Muscle of arm (tissue), 14 donors: ENCODE measurements at places on chromosomes 2 and 18. TPM values are rescaled to one million over a fixed set of nuclear protein-coding genes. Genes with fewer than 3 reads are reported as not detected.

- no peak for DNase-seq
Measured at GRCh38 chr18:24754583-24755253, 294.3 kb downstream of the HRH4 start.

GRCh38 chr2:127100251-127101047 is 6.5 kb downstream of the BIN1 start:
- no peak for DNase-seq

DNA sequence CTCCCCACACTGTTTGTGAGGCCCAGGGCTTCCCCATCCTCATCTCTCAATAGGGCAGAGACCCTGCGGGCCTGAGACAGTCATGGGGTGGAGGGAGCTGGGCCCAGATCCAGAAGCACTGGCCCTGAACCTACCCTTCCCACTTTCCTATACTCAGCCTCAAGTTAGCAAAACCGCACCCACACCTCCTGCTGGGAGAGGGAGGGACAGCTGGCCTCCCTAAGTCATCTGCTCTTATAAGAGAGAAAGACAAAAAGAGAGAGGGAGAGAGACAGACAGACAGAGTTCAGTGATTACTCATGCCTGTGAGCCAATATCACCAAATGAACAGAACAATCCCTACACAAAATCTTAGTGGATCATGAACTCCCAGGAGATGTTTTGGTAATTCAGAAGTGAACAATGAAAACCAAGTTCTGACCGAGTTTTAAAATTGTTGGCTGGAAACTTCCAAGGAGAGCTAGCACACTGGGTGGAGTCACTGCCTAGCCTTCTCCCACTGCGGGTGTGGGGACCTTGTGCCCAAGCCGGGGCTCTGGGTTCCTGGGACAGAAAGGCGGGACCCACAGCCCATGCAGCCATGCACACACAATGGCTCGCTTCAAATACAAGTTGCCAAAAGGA is 130.5 kb downstream of the PXDN start:
- no peak for DNase-seq

The LRP1B gene
- 2.1 TPM for polyA plus RNA-seq

DNA sequence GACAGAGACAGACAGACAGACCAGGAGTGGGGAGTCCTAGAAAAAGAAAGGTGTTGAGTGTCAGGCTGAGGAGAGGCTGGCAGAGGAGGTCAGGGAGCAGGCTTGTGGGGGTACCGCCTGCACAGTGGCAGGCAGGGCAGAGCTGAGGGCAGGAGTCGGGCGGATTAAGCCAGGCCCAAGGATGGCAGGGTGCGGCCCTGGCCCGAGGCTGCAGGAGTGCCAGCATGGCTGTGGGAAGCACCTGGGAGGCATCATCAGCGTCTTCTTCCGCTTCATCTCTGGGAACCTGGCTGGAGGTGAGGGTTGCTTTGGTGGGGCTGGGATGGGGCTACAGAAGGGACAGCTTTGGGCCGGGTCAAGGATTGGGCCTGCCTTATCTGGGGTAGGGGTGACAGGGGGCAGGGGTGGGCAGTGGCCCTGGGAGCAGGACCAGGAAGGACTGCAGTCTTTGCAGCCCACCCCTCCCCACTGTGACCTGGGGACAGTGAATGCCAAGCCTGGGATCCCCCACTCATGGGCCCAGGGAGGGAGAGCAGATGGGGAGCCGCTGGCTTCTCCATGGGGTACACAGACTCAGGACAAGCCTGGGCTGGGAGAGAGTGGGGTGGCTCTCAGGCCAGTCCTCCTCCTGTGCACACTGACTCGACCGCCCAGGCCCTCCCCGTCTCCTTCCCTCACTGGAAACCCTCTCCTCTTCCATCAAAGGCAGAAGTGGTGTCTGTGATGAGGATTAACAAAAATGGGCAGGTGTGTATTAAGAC is 20.7 kb downstream of the KCNIP3 start:
- DNase-seq, result no peak

DNA sequence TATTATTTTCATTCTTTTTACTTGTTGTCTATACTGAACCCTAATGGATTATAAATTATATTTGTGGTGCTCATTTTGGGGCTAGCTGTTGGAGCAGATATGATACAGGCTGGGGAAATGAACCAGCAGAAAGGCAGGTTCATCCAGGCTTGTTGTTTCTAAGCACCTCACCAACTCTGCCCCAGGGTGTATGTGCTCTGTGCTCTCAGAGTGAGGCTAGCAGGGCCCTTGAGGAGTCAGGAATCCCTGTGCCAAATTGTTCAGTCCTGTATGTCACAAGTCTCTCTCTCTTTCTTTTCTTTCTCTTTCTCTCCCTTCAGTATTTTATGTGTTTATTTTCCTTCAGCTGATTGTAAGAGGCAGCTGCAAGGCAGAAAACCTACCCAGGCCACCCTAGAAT is 181.1 kb upstream of the DPP10 start:
- DNase-seq, result no peak

The SLC4A3 gene
- 12.3 TPM for polyA plus RNA-seq

The DCDC2C gene
- polyA plus RNA-seq, result not detected

GRCh38 chr2:205461678-205462665 is 220.3 kb upstream of the NRP2 start:
- DNase-seq, result no peak

- no peak for DNase-seq
Measured at GRCh38 chr18:12860530-12860929, 23.5 kb downstream of the PTPN2 start.

DNA sequence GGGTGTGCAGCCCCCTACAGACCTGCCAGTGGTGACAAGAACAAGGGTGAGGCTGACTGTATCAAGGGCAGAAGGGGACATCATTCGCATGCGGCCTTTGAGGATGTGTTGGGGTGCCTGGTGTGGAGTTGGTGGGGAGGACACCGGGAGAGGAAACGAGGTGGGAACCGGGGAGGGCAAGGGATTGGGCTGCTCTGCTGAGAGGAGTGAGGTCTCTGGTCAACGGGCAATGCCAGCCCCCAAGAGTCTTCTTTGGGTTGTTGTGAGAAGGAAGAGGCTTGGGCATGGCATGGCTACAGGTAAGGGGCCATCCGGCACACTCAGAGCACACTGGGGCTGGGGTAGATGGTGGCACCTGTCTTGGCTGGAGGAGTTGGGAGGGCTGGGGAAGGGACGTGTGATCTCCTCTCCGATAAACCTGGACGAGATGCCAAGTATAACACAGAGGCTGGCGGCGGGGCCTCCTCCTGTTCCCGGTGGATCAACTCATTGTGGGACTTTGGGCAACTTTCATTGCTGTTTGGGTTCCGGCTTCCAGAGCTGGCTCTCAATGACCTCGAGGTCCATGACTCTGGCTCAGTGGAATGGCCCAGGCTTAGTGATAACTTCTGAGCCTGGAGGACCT is 37.0 kb downstream of the KCNF1 start:
- DNase-seq, result no peak

The GNAL gene
- polyA plus RNA-seq, result 1.4 TPM

GRCh38 chr2:212448698-212449097 is 89.9 kb downstream of the ERBB4 start:
- no peak for DNase-seq

- DNase-seq, result no peak
Measured at GRCh38 chr18:65788373-65788772, 37.6 kb downstream of the CDH7 start.
